ENCODE measurements at places on chromosomes 7 and 10.
A peak's percentile ranks its signal among the peaks of the same experiment; 100 is the strongest.

DNA sequence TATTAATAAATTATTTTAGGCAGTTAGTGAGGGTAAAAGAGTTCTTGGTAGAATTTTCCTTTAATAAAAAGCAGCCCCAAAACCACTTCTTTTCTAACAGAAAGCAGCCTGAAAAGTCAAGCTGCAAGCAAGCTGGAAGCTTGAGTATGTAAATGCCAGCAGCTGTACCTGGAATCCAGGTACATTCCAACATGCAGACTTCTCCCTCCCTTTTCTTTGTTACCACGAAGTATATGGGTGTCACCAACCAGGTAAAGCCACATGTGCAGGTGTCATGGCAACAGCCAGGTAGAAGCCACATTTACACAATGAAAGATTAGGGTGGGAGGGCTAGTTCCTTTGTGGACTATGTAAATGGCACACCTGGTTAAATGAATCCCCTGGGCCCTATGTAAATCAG, 114.6 kb downstream of the EPC1 start:
- no peak for DNase-seq

- DNase-seq: peak; percentile 87
Observed at GRCh38 chr10:62811159-62811875, 4.8 kb downstream of the EGR2 start.

DNA sequence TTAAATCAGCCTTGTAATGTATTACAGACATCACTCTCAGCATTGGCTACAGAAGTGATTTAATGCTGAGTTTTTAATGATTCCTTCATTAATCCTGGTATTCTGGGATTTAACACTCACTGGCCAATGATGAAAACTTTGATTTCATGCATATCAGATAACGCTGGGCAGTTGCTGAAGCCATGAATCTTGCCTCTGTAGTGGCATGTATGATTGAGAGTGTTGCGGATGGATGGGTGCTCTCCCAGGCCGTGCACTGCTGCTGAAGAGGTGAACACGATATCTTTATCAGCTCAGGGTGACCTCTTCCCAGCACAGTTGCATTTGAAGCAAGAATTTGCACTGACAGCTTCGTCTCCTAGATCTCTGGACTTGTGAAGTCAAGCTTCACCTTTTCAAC, 168.7 kb downstream of the LRRC4 start:
- DNase-seq: no peak

DNA sequence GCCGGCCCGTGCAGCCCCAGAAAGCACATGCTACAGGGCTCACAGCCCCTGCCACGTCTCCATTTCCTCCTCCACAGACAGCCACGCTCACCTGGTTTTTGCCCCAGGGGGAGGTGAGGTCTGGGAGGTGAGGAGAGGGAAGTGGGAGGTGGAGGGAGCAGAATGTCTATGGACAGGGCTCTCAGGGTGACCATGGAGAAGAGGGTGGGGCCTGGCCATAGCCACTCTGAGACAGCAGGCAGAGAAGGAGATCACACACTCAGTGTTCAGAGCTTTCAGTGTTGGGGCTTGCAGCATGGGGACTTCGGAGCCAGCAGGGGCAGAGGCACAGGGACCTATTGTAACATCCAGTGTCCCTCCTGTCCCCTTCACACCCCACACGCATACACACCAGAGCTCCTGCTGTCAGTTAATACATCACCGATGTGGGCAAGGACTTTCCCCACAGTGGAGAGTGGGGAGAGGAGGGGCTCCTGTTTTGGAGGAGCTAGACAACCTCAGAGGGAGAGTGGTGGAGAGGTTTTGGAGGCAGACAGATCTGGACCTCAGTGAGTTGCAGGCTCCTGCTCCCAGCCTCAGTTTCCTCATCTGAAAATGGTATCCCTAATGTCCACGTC, 14.4 kb downstream of the WDFY4 start:
- no peak for DNase-seq

DNA sequence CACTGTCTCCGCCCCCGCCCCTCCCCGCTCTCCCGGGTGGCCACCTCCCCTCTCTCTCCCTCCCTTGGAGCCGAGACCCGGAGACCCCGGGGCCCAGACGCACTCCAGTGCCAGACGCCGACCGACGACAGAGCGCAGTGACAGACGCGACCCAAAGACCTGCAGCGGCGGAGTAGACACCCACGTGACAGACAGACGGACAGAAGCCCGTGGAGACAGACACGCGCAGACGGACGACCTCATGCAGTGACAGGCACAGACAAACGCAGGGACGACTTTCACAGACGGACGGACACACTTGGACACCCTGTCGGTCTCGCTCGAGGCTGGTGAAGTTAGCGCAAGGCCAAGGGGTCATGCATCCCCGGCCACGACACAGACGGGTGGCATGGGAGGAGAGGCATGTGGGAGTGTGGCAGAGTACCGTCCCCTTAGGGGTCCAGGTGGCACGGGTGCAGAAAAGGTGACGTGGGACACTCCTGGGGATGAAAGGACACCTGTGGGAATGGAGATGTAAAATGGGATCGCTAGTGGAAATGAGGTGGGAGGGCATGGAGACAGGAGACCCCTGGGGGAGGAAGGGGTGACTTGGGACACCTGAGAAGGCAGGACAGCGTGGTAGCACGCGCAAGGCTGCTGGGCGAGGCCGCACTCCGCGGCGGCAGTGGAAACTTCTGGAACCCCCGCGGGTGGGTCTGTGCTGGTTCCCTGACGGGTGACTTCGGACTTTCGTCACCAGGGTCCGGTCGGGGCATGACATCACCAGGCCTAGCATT, 456 bp upstream of the ACHE start:
- peak; percentile 36 for DNase-seq

DNA sequence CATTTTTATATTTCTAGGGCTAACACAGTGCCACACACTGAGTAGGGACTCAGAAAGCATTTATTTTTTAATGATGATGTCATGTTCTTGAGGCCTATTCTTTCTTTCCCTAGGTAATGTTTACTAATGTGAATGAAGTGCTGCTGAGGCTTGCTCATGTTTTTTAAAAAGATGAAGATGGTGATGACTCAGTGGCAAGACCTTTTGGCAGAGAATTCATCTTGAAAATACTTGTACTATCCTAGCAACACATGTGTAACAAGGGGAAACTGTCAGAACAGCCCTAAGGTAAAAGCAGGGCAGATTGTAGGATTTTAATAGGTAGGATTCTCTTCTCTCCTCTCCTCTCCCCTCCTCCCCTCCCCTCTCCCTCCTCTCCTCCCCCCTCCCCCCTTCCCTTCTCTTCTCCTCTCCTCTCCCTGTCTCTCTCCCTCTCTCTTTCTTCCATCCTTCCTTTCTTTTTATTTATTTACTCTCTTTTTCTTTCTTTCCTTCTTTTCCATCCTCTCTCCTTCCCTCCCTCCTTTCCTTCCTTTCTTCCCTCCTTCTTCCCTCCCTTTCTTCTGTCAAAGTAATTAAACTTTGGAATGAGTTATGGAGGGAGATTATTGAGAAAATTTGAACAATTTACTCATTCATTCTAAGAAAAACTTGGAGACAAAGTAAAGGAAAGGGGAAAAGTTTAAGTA, 75.3 kb downstream of the ZNF92 start:
- no peak for DNase-seq

- no peak for DNase-seq
Observed at GRCh38 chr10:85620807-85621206, 745.8 kb downstream of the GRID1 start.

DNA sequence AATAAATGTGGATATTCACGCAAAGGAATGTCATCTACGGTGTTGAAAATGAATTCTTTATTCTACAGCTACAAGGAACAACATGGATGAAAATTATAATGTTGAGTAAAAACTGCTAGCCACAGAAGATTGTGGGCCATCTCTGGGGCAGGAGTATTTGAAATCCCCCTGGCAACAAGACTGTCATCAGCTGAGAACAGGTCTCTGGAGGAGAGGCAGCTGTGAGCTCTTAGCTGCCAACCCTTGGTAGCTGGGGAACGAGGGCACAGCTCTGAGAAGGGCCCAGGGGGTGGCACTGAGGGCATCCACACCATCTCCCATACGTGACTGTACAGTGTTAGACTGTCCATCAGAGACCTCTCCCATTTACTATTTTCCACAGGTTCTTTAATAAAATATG, 340.1 kb upstream of the MGMT start:
- DNase-seq: no peak

GRCh38 chr10:128053356-128053755, 72.9 kb downstream of the MKI67 start:
- no peak for DNase-seq

- DNase-seq: peak; percentile 89
Observed at GRCh38 chr7:99374111-99375064, at the start of gene ARPC1B. Gene ARPC1B (plus strand): TSS chr7:99374730. CDS start chr7:99385715, 10,985 bp downstream.

- DNase-seq: no peak
Observed at GRCh38 chr10:31959461-31960173, 31.0 kb upstream of the ARHGAP12 start.

- DNase-seq: no peak
Observed at GRCh38 chr10:369221-369683, 234.0 kb downstream of the ZMYND11 start.

DNA sequence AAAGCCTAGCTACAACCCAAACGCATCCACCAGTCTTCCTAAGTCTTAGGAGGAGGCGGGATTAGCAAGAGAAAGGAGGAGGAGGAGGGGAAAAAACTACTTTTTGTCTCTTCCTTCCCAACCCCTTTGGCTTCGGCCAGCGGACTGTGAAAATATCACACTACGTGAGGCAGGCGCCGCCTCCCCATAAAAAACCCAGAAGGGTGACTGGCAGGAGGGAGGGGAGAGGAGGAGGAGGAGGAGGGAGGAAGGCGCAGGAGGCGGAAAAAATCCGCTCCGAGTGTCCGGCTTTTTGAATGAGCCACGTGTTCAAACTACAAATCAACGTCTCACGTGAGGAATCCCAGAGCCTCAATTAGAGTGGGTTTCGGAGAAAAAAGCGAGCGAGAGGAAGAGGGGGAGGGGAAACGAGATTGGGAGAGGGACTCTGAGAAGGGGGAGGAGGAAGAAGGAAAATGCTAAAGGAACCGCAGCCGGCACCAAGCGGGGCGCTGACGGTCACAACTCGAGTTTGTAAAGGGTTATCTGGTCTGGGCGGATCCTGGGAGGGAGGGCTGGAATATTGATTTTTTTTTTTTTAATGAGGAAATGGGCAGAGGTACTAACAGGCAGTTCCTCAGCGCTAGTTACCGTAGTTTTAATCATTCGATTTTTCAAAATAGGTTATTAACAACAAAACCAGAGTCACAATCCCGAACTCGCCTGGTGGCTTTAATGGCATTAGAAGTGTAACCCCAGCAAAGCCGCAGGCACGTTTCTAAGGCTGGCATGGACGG, at the start of gene IGF2BP3:
Gene IGF2BP3, minus strand, starts transcription at position 162 of the 776 bp plus-strand sequence. CDS start 381 bp downstream, outside the sequence.
- peak; percentile 30 for DNase-seq

GRCh38 chr10:131964298-131964697, 17.4 kb downstream of the BNIP3 start:
- DNase-seq: no peak

DNA sequence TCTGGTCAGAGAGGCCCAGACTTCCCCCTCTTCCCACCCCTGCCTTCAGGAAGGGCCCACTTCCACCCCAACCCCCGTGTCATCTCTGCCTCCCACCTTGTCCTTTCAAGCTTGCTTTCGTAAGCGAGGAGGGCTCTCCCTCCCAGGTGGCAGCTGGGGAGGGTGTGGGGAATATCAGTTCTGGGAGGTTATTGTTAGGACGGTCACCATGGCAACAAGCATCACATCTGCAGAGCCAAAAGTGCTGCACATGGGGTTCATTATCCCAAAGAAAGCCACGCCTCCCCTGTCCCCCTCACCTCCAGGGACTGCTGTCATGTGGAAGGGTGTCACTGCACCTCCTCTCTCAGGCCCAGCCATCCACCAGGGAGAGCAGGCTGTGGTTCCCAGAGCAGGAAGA, 2.6 kb upstream of the CAMK2B start:
- no peak for DNase-seq

GRCh38 chr10:11141571-11142091, 124.0 kb downstream of the CELF2 start:
- DNase-seq: no peak

DNA sequence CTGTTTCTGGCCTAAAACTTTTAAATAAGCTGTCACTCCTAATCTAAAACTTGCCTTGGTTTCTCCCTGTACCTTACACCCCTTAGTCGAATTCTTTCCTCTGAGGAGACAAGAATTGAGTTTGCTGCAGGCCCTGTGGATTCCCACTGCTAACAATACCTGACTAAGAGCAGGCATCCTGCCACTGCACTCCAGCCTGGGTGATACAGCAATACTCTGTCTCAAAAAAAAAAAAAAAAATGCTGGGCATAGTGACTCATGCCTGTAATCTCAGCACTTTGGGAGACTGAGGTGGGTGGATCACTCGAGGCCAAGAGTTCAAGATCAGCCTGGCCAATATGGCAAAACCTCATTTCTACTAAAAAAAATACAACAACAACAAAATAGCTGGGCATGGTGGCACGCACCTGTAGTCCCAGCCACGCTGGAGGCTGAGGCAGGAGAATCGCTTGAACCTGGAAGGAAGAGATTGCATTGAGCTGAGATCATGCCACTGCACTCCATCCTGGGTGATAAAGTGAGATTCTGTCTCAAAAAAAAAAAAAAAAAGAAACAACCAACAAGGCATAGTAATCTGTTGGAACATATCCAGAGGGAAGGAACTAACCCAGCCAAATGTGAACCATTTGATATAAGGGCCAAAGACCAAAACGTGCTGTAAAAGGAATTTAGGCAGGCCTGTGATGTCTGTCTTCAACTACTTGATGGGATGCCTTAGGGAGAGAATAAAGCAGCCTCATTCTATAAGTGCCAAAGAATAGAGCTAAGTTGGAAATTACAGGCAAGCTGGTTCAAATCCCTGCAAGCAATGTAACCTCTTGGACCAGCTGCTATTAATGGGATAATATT, 732.7 kb upstream of the AUTS2 start:
- no peak for DNase-seq

DNA sequence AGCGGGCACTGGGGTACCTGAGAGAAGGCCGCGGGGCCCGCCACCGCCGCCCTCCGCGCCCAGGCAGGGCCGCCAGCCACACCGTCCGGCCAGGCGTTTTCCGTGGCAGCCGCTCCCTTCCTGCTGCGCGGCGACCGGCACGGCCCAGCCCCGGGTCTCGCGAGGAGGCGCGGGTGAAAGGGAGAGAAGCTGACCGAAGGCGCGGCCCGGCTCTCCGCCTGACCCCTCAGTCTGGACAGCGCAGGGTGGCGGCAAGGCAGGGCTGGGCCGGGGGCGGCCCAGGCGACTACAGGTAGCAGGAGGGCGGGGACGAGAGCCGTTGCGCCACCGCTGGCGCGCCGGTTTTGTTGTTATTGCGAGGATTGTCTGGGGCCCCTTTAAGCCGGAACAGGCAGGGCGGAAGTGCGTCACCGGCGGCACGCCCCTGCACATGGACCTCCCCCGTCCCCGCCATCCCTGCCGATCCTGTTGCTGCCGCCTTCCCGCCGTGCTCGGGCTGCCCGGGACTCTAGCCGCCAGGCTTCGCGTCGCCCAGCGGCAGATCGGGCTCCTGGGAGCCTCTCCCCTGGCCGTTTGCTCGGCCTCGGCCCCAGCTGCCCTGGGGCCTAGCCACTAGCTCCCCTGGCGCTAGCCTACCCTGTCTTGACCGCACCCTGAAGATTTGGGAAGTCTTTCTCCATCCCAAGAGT, at the start of gene HERPUD2:
Gene HERPUD2, minus strand, starts transcription at position 352 of the 689 bp plus-strand sequence. CDS start 805 bp downstream, outside the sequence.
- DNase-seq: peak; percentile 93

DNA sequence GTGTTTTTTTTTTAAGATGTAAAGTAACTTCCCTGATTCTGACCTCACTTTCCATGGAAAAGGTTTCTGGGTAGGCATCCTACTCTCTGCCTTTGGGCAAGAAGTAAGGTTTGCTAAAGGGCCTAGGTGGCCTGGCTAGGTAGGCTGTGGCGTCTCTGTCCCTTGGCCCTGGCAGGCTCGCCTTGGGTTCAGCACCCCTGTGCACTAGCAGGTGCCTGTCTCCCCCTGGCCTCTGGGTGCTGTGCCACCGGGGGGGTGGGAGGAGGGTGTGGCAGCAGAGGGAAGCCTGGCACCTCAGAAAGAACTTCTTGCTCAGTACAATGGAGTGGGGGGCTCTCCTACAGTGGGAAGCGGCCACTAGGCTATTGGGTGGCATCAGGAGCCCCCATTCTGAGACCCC, 14.0 kb downstream of the TECPR1 start:
- no peak for DNase-seq

All from activated naive CD4-positive, alpha-beta T cell treated with Interleukin-2 at 50 U/mL for 16 hours (primary cell).